ENCODE measurements at places on chromosomes 3 and 15.
A peak's percentile ranks its signal among the peaks of the same experiment; 100 is the strongest.

- no peak for DNase-seq
Observed at GRCh38 chr3:29536016-29536758, 255.3 kb downstream of the RBMS3 start.

- DNase-seq, result no peak
Observed at GRCh38 chr3:138668107-138668506, 59.5 kb downstream of the FAIM start.

DNA sequence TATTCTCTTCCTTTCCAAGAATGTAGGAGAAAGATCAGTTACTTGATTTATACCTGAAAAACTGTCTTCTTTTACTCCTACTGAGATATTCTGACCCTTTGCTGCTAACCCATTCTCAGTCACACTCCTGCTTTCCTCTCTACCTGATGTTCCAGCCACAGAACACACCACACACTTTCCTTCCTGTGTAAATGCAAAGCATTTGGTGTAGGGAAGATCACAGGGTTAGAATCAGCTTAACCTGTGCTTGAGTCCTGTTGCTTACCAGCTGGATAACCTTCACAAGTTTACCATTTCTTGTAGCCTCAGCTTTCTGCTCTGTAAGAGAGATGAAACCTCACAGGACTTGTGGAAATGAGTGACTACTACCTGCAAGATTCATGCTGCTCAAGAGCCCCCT, 489.8 kb upstream of the GOLIM4 start:
- no peak for DNase-seq

- no peak for DNase-seq
Observed at GRCh38 chr15:65834603-65835282, 34.5 kb upstream of the RAB11A start.

GRCh38 chr3:194259982-194260766, 91.0 kb downstream of the CPN2 start:
- no peak for DNase-seq

DNA sequence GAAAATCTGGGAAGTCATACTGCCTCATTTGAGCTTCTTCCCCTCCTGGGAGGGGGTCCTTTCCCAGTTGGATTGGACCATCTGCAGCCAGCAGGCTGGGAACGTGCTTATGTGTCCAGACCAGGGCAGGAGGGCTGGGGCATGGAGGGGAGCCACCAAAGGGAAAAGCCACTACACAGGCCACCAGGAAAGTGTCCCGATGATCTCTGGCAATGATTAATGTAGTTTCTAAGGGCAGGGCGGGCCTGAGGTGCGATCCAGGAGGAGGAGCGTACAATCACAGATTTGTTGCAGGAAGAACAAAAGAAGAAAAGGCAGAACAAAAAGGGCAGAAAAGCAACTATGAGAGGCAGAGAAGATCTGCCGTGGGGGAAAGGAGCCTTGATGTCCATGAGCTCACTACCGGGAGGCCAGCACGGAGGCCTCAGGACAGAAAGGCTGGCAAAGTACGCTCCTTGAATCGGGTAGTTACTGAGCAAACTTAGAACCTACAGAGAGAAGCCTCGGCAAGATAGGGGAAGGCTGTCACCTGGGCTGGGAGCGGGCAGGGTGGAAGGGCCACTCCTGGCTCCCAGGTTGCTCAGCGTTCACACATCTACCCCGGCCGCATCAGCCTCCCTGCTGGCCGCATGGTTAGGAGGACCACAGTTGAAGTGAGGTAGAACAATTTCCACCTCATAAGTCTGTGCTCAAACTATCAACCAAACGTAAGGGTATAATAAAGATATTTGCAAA, 79.5 kb upstream of the PCSK6 start:
- no peak for DNase-seq

DNA sequence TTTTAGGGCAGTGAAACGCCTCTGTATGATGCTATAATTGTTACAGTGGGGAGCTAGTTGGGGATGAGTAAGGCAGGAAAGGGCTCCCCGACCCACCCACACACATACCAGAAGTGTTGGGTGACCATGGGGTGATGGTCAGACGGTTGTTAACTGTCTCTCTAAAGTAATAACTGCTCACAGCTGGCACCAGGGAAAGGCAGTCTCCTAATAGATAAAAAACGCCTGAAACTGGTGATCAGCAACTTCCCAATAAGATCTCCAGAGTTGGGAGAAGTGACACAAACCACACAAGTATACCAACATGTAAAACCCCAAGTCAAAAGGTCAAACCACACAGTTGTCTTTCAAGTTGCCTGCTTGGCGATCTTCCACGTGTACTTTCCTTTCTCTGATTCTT, 346.5 kb upstream of the CNTN4 start:
- no peak for DNase-seq

DNA sequence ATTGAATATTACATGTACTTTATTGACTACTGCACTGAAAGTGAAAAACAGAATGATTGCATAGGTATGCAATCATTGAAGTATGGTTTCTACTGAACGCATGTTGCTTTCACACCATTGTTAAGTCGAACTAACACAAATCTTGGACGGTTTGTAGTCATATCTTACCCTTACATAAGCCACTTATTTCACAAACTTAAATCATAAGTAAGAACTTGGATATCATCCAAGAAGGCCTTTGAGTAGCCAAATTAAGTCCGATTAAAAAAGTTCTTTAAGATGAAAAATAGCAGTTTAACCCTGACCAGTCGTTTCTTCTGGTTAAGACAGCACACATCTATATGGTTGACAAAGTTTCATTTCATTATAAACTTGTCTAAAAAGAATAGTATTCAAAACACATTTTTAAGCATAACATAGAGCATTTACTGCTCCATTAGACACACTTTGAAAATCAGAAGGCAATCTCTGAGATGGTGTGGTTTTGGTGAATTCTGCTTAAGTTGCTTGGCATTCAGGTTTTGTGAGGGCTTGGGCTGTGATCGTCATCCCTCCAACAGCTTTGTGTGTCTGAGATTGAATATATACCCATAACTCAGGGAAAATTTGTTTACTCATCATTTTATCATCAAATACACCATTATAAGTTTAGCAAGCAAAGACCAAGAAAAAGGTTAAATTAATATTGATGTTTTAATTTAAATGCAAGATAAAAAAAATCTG, 92.2 kb downstream of the NFKBIZ start:
- DNase-seq, result no peak

DNA sequence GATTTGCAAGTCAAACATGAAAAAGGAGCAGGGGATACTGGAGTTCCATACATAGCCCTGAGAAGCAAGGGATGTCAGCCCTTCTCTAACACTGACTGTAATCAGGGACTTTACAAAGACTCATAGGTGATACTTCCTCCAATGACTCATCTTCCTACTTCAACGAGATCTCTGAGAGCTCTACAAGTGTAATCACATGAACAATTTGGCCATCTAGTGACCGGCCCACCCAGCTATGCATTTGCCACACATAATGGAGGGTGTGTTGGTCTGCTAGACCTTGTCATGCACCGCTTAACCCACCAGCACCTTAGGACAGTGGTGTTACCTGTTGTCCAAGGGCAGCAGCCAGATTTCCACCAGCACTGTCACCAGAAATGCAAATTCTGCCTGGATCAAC, 75.3 kb downstream of the NCEH1 start:
- DNase-seq, result no peak

DNA sequence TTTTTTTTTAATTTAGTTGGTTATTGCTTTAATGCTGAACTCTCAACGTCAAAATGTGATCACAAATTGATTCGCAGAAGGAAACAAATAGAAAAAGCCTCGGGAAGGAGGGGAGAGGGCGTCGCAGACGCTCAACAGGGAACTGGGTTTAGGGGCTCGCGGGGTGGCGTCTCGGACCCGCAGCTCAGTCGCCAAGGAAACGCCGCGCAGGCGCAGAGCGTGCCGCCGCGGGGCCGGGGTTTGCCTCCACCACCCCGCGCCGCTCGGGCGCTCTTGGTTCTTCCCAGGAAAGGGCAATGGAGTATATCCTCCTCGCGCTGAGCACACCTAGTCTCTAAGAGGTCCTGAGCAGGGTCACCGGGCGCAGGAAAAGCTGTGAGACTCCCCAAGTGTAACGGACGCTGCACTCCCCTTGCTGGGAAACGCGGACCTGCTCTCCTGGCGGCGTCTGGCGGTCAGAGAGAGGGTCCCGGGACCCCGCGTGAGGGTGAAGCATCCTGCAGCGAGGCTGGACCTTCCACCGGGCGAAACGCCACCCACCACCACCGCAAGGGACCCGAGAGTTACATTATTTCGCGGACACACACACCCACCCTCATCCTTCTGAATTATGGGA, 753 bp downstream of the PLCH1 start:
- peak; percentile 73 for DNase-seq

DNA sequence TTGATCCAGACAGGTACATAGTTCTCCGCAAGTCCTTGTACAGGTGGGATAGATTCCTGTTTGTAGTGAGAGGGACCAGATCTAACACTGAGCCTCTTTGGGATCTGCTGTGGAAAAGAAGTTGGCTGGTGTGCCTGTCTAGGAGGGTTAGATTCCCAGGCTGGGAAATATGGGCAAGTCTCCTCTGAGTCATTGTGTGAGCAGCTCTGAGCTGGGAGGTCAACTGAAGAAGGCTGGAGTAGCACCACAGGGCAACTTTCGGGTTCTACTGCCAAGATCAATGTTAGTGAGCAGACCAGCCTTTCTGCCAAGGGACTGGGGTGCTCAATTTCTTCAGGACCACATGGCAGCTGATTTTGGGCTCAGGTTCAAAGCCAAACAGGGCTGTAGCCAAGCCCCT, 33.4 kb downstream of the CLDN1 start:
- DNase-seq, result no peak

GRCh38 chr15:59260090-59260489, 53.4 kb downstream of the LDHAL6B start:
- DNase-seq, result peak; percentile 59

GRCh38 chr3:118479376-118479775, 555.3 kb downstream of the IGSF11 start:
- no peak for DNase-seq

- DNase-seq, result no peak
Observed at GRCh38 chr15:98232761-98233160, 272.3 kb downstream of the ARRDC4 start.

- no peak for DNase-seq
Observed at GRCh38 chr3:9253327-9253726, 3.9 kb upstream of the SRGAP3 start.

DNA sequence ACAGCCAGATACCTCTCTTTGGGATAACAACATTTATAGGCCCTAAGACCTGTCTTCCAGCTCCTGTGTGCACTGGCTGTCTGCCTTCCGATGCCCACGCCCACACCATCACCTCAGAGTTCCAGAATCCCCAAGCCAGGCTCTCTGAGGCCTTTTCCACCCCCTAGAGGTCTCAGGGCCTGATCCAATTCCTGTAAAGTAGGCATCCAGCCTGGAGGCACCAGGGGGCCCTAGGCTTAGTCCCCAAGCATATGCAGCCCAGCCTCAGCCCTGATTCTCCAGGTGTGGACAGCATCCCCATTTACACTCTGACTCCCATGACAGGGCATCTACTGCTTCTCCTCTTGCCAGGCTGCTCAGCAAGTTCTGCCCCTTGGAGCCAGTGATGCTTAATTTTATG, 72.7 kb upstream of the CORO2B start:
- no peak for DNase-seq

DNA sequence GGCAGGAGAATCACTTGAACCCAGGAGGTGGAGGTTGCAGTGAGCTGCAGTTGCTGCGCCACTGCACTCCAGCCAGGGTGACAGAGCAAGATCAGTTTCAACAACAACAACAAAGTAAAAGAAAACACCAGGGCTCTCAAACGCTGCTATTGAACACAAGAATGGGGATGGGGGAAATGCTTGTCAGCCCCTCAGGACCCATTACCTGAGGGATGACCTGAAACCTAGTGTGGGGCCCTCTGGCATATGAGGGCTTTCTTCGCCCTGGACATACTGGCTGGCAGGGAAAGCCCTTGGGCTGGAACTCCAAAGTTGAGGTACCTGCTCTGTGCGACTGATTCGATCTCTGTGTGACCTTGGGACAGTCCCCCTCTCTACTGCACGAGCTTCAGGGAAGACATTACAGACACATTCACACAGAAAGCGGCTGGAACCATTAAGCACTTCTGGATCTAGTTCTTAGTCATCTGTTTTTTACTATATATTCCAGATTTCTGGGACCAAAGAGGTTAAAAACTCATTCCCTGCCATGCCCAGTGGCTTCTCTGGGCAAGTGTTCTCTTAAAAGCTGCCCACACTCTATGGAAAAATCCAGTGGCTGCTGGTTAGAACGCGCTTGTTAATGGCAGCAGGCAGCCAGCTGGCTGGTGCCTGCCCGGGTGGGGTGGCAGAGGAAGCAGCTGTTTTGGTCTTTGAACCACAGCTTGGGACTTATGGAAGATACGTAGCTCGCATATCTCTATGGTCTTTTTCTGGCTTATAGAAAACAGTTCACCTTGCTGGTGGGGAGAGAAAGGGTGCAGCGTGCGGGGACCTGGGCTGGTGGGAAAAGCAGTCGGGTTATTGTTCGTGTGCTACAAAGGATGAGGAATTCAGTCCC, 57.2 kb downstream of the ATP1B3 start:
- DNase-seq, result no peak

GRCh38 chr3:64223791-64224745, 1.2 kb downstream of the PRICKLE2 start:
- DNase-seq, result no peak

DNA sequence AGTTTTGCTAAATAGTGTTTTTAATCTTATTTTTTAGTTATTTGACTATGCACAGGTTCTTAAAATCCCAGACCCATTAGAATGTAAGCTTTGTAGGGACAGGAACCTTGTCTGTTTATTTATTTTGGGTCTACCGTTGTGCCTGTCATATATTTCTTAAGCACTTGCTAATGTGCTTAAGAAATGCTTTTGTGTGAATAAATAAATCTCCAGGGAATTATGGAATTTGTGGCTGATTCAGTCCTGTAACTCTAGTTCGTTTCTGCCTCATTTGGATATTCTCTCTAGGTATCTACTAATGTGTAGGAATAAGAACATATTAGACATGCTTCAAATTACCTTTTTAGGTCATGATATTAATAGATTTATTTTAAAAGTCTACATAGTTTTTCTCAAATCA, 161.6 kb downstream of the LPP start:
- DNase-seq, result no peak

DNA sequence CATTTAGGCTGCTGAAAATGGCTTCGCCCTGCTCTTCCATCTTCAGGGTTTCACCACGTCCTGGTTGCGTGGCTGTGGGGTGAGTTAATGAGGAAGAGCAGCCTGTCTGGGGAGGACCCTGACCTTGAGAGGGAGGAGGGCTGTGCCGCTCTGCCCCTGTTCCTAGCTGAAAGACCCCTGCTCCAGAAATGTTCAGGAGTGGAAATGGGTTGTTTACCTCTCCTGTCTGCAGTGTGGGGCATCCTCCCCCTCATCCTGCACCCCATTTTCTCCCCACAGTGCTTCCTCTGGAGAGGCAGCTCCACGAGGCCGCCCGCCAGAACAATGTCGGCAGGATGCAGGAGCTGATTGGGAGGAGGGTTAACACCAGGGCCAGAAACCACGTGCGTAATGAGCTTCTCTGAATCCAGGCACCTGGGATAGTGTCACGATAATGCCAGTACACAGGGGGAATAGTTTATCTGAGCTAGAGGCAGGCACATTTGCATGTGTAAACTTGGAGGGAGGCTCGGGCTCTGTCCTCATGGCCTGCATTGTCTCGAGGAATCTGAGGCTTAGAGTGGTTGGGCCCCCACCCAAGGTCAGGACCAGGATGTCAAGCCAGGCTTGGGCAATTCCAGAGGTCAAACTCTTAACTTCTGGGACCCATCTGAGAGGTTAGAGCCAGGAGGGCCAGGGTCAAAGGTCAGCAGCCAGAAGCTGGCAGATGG, 4.0 kb downstream of the ANKDD1A start:
- no peak for DNase-seq

GRCh38 chr15:29713784-29714183, 108.5 kb downstream of the TJP1 start:
- DNase-seq, result no peak
